ENCODE measurements at places on chromosomes 7 and 10.

DNA sequence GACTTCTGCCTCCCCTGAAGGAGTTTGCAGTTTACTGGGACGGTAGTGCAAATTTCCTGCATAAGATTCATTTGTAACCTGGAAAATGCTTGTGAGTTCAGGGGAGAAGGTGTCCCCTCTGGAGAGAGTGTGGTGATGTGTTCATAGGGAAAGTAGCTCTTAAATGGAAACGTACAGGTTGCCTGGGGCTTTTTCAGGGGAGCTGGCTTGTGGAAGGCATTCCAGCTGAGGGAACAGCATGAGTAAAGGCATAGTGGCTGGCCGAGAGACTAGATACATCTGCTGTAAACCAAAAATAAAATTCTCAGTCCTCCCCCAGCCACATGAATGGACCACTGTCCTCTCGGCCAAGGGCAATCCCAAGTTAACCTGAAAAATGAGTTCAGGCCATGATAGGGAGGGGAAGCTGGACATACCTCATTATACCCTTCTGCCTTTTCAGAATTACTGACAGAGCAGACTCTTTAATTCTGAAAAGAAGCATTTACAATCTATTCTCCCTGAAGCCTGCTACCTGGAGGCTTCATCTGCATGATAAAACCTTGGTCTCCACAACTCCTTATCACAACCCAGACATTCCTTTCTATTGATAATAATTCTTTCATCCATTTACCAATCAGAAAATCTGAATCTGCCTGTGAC lies 123.7 kb downstream of the GALNT17 start:
- no peak for DNase-seq

DNA sequence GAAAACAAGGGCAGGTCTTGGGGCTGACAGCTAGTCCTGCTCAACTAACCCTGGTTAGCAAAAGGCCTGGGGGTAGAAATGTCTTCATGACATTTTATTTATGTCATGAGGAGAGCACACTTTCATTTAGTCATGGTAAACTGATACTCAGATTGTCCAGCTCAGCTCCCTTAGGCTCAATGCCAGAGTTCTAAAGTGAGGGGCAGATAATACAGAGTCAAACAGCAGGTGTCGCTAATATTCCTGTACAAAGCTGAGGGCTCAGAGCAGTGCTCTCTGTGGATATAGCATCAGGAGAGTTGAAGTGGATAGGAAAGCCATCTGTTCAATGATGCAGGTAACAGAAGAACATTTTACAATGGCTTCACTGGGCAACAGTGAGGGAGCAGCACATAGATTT lies 26.8 kb upstream of the CALCR start:
- DNase-seq: no peak

GRCh38 chr7:86825264-86825663 lies 181.6 kb downstream of the GRM3 start:
- DNase-seq: no peak

GRCh38 chr7:45140827-45141226 lies 16.8 kb upstream of the RAMP3 start:
- no peak for DNase-seq

DNA sequence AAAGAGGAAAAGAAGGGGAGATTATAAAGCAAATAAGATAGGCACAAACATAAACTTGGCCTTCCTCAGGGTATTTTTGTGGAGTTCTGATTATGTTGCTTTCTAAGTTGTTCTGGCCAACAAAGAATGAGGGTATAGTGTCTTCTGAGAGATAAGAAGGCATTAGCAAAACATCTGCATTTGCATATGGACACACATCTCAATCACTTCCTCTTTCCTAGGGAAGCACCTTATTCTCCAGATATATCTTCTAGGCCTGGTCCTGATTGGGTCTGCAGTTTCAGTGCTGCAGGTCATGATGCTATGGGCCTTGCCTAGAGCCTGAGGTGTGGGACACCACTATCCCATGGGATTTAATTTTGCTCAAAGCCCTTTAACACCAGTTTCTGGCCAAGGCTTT lies 308.8 kb upstream of the PHYHIPL start:
- DNase-seq: no peak

- no peak for DNase-seq
Observed at GRCh38 chr7:151148319-151149259, 18.9 kb downstream of the GBX1 start.
